ENCODE measurements at places on chromosomes 5 and 9.

GRCh38 chr9:6014670-6015270 lies 654 bp downstream of the RANBP6 start:
- DNase-seq, result no peak

- no peak for DNase-seq
Measured at GRCh38 chr9:86721843-86722705, 225.2 kb downstream of the GAS1 start.

DNA sequence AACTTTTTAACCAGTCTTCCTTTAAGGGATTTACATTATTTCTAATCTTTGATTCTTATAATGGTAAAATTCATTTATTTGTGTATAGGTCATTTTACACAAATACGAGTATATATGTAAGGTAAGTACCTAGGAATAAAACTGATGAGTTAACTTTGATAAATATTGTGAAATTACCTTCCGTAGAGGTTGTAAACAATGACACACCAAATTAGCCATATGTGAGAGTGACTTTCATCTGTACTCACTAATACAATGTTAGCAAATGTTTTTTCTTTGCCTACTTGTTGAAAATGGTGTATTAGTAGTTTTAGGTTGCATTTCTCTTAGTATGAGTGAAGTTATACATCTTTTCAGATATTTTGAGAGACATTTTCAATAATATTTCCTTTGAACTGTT lies 42.6 kb upstream of the TSLP start:
- DNase-seq, result no peak

GRCh38 chr5:126124706-126125345 lies 298.4 kb upstream of the GRAMD2B start:
- no peak for DNase-seq

- no peak for DNase-seq
Measured at GRCh38 chr5:1000329-1000728, 8.3 kb upstream of the NKD2 start.

- DNase-seq, result no peak
Measured at GRCh38 chr9:106733828-106734380, 129.1 kb upstream of the ZNF462 start.

- no peak for DNase-seq
Measured at GRCh38 chr5:9726931-9727330, 96.8 kb upstream of the TAS2R1 start.

DNA sequence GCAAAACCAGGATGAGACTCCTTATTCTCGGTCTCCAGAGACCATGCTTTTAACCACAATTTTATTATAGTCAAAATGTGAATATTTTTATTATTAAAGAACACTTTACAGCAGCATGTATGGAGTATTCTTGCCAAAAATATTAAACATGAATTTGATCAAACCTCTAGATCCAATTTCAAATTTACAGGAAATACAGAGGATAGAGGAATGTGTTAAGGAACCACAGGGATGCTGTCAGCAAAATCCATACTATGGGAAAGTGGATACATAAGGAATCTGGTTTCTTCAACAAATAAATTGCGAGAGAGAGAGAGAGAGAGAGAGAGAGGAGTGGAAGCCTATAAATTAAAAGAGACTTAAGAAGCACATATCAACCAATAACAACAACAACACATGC lies 348.2 kb upstream of the NUDT12 start:
- DNase-seq, result no peak

DNA sequence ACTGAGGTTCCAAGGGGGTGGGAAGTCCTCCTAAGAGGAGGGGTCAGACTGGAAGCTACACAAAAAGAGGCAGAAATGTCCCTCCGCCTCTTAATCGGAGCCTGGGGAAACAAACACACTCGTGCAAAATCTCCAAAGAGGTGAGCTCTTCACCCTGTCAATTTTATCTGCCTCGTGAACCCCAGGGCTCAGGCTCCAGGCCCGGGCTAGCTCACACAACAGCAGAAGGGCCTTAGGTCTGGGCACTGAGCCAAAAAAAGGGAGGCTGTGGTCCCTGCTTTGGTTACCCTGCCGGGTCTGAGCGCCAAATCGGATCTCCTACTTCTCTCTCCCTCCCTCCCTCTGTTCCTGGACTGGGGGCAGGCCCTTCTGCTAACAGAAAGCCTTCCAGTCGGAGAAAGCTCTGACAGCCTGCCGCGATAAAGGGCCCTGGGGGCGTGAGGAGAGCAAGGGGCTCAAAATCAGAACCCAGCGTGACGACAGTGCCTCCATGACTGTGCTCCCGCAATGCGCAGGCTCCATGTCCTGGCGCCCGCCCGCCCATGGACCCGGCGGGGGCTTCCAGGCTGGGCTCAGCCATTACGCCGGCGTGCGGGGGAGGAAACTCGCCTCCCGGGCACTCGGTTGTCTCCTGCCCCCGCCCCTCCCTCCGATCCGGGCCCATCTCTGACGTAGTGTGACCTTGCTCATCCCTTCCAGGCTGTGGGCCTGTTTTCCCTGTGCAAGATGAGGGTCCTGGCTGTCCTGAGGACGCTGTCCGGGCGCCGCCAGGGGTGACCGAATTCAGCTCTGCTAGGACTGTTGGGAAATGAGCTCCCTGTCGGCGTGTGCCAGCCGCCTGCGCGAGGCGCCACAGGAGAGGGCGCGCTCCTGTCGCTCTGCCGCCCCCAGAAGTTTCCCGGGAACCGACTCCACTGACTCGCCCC lies 865 bp upstream of the SLC22A4 start:
- DNase-seq, result peak; percentile 72

DNA sequence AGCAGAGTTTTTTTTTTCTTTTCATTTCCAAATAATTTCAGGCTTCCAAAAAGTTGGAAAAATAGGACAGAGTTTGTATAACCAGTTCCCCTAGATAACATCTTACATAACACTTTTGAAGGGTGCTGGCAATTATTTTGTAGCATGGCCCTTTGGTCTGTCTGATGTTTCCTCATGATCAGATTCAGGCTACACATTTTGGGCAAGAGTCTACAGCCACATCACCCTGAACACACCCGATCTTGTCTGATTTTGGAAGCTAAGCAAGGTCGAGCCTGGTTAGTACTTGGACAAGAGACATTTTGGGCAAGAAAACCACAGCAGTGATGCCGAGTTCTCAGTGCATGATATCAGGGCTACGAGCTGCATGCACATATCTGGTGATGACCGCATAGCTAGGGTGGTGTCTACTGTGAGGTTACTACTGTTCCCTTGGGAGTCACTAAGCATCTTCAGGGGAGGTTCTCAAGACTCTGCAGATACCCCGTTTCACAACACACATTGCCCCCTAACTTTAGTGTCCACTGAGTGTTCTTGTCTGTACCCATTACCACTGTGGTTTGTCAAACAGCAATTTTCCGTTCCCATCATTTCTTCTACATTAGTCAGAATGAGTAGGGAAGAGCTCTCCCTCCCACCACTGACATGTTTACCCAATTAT lies 86.2 kb downstream of the TTC39B start:
- no peak for DNase-seq

GRCh38 chr5:76125888-76126287 lies 42.7 kb downstream of the SV2C start:
- DNase-seq, result no peak

DNA sequence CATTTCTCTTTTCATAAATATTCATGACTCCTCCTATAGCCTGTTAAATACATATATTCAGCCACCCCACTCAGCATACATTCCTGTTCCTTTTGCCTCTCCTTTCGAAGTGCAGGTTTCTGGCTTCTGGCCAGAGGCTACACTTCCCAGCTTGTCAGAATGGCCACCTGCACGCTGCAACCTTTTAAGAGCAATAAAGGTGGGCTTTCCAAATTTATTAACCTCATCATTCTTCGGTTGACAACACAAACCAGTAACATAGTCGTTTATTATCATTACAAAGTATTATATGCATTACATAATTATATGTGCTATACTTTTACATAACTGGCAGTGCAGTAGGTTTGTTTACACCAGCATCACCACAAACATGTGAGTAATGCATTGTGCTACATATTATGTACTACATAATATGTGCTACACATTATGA lies 16.5 kb upstream of the TMEM171 start:
- DNase-seq, result no peak

- DNase-seq, result no peak
Measured at GRCh38 chr5:35274839-35275509, 44.7 kb upstream of the PRLR start.

DNA sequence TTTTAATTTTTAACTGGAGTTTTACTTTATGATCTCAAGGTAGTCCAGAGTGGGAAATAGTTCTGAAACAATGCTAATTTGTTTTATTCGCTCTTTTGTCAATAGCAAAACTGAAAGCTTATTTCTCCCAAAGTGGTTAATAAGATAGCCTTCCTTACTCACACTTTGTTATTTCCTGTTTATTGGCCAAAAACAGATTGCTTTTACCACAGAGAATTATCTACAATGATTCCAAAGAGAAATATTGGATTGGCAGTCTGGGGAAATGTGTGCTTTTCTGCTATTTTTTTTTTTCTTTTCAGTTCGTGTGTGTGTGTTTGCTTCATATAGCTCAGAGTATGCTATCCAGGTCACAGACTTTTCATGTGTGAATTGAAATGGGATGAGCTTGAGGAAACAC lies 756.7 kb upstream of the RGMB start:
- DNase-seq, result no peak

DNA sequence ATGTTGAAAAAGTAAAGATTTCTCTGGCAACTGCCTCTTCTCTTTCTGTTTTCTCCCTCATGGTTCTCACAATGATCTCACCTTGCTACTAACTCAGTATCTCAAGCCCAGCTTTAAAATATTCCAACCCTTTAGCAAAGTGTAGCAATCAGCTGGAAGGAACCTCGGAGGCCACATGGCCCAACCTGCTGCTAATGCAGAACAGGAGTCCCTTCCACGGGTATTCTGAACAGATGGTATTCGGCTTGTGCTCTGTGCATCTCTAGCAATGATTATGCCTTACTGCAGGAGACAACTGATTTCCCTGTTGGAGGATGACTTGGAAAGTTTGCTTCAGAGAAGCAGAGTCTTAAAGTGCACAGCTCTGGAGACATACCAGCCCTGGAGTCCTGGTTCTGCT lies 151.8 kb upstream of the PPP1R2B start:
- no peak for DNase-seq

GRCh38 chr9:96031366-96031824 lies 155.9 kb downstream of the ERCC6L2 start:
- no peak for DNase-seq

GRCh38 chr5:104412649-104413240 lies 850.2 kb upstream of the NUDT12 start:
- DNase-seq, result peak; percentile 69

DNA sequence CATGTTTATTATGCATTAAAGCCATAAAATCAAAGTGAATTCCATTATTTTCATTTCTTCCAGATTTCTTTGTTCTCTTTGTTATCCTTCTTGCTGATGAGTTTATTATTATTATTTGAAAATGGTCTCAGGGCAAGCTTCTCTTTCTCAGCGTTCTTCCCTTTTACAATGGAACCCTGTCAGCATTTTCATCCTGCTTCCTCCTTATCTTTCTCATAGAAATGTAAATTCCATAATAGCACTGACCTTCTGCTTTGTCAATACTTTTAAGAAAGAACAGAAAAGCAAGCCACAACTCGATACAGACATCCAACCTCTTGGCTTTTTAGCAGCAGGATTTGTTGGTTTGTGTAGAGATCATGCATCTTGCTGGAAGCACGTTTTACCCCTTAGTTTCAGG lies 114.0 kb upstream of the BASP1 start:
- DNase-seq, result no peak

GRCh38 chr9:89675058-89675742 lies 70.4 kb downstream of the GADD45G start:
- no peak for DNase-seq
